ENCODE measurements at places on chromosomes 7 and 10.
A peak's percentile ranks its signal among the peaks of the same experiment; 100 is the strongest.

DNA sequence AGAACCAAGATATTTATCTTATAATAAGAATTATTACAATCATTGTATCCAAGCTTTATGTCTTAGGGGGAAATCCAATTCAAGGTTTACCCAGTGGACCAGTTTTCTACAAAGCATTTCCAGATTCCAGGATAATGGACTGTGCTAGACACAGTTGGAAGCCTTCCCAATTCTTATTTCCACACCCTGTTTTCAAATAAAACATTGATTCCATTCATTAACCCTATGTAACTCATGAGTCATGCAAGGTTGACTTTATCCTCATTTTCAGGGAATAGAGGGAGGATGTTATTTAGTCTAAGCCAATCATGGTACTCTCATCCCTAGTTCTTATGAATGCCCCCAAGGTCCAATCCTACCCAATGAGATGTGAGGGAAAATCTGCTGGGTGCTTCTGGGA is 145.7 kb downstream of the RNLS start:
- DNase-seq: no peak

DNA sequence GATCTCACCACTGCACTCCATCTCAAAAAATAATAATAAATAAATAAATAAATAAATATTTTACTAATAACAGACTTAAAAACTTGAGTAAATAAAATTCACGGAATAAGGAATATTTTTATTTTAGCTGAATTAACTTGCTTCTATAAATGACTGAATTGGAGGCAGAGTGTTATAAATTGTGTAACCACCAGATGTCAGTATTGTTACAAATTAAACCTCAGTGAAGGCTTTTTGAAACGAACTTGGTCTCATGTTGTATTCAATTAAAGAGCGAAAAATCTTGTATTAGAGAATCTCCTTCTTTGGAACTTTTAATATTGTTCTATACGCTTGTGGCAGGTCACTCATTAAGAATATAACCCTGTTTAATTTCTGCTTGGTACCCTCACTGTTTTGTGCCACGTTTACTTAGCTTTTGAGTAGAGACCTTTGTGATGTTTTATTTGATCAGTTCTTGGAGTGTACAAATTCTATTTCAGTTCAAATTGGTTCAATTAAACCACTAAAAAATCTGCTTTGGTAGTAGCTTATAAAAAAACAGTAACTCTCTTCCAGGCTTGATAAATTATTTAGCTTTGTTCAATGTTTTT is 45.6 kb upstream of the SCIN start:
- DNase-seq: peak; percentile 76

DNA sequence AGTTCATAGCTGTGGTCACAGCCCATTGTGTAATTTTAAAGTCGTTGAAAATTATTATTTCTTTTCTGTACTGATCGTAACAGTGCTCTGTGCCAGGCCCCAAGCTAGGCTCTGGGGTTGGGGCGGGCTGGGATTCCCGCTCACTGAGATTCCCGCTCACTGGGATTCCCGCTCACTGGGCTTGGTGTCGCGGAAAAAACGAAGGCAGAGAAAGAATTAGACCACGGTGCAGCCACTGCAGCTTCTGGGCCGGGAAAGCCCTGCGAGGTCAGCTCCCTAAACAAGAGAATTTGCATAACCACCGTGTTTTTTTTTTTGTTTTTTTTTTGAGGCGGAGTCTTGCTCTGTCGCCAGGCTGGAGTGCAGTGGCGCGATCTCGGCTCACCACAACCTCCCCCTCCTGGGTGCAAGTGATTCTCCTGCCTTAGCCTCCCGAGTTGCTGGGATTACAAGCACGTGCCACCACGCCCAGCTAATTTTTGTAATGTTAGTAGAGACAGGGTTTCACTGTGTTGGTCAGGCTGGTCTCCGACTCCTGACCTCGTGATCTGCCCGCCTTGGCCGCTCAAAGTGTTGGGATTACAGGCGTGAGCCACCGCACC is 31.2 kb downstream of the FOXK1 start:
- no peak for DNase-seq

- peak; percentile 81 for DNase-seq
Measured at GRCh38 chr7:70647801-70648498, 484.0 kb upstream of the GALNT17 start.

GRCh38 chr10:99276848-99277486 is 41.3 kb upstream of the HPSE2 start:
- peak; percentile 10 for DNase-seq

DNA sequence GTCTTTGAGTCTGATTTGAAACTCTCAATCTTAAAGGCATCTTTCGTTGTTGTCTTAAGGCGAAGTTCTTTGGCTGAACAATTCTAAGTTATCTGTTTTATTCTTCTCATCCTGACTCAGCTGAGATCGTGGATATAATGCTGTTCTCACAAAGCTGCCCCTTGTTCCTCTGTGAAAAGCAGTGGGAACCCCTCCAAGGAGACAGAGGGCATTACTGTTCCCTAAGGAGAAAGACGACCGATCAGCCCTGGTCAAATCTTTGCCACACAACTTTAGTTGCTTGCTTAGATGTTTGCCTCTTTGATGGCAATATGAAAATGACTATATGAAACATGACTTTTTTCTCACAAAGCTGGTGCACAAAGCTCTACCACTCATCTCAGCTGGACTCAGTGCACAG is 1016.7 kb downstream of the REEP3 start:
- no peak for DNase-seq

DNA sequence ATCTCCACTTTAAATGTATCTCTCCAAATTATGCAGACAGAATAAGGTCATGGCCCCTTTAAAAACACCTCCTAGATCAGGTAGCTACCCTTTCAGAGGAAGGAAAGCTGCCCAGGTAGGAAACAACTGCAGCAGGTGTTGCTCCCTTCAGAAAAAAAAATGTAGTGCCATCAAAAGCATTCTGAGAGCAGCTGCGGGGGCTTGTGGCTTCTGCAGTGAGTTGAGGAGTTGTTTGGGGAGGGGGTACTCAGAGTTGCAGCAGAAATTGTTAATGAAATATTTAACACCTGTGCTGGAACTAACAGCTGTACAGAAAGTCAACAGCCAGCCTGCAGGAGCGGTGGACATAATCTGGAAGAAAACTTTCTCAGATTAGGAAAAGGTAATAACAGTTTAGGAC is 24.0 kb downstream of the CDHR3 start:
- no peak for DNase-seq

GRCh38 chr7:114789871-114790311 is 132.0 kb upstream of the MDFIC start:
- DNase-seq: no peak

- DNase-seq: peak; percentile 96
Measured at GRCh38 chr7:38369816-38370493, 96.5 kb upstream of the TARP start.

- peak; percentile 83 for DNase-seq
Measured at GRCh38 chr7:78020136-78020873, 221.7 kb downstream of the PHTF2 start.

DNA sequence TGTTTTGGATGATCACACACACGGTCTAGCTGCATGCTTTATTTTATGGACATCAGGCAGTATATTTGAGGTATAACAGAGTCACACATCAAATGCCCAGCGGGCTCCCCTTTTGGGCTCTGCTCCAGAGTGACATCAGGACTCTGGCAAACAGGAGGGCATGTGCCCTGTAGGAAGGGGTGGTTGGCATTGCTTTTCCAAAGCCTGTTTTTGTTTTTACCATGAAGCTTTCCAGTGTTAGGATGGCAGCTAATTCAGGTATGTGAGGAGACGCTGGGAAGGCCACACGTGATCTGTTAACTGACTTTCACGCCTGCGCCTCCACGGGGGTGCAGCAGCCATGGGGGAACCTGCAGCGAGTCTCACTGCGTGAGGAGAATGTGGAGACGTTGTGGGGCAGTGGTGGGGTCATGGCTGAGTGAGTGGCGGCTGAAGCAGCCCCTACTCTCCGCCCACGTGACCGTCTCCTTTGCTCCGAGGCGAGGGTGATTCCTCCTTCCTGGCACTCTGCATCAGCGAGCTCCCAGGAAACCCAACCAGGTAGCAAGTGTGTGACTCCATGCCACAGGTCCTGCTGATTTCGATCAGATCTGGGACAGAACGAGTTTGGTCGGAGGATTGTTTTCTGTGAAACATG is 117.7 kb downstream of the ANKRD61 start:
- DNase-seq: no peak

- no peak for DNase-seq
Measured at GRCh38 chr7:22049766-22050500, 104.2 kb upstream of the CDCA7L start.

GRCh38 chr10:100827819-100828737 is 82.7 kb downstream of the PAX2 start:
- no peak for DNase-seq

- DNase-seq: no peak
Measured at GRCh38 chr7:71311576-71311975, 179.6 kb downstream of the GALNT17 start.

GRCh38 chr10:97393034-97393573 is 8.0 kb downstream of the RRP12 start:
- DNase-seq: no peak

- no peak for DNase-seq
Measured at GRCh38 chr7:46847126-46847525, 734.8 kb downstream of the TNS3 start.

DNA sequence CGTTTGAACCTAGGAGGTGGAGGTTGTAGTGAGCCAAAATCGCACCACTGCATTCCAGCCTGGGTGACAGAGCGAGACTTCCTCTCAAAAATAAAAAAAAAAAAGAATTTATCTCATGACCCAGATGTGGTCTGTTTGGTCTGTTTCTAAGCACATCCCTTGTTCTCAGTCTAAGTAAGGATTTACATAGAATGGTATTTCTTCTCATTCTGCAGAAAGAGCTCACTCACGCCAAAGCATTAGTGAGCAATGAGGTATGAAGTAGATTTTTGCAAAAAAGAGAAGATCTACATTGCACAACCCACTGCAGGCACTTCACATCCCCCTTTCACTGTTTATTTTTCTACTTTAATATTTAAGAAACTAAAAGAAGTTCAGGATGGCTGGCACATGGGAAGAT is 76.5 kb upstream of the FGL2 start:
- DNase-seq: peak; percentile 50

DNA sequence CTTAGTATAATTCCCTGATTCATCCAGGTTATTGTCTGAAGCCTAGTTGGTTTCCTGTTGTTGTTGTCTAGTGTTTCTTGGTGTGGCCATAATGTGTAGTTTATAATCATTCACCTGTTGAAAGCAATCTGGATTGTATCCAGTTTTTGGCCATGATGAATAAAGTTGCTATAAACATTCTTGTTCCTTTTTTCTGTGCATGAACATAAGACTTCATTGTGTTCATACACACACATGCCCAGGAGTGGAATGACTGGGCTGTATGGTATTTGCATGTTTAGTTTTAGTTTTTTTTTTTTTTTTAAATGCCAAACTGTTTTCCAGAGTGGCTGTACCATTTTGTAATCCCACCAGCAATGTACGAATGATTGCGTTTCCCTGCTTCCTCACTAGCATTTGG is 349.8 kb downstream of the SDK1 start:
- peak; percentile 63 for DNase-seq

DNA sequence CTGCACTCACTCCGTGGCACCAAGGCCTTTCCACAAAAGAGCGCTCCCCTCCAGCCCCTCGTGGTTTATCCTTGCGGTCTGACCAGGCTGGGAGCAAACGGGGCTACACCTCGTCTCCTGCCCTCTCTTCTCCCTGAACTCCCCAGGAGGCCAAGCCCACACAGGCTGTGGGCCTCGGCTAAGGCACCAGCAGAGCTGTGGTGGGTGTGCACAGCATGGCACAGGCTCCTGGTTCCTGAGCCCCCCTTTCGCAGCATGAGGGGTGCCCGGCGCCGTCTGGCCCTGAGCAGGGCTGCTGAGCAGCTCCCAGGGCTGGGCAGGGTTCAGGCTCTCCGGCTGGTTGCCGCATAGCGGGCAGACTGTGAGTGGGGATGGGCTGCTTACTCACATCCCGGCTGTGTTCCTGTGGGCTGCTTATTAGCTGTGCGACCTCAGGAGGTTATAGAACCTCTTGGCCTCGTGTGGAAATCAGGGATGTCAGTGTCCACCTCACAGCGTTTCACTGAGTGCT is 90.4 kb downstream of the ZMIZ1 start:
- no peak for DNase-seq

DNA sequence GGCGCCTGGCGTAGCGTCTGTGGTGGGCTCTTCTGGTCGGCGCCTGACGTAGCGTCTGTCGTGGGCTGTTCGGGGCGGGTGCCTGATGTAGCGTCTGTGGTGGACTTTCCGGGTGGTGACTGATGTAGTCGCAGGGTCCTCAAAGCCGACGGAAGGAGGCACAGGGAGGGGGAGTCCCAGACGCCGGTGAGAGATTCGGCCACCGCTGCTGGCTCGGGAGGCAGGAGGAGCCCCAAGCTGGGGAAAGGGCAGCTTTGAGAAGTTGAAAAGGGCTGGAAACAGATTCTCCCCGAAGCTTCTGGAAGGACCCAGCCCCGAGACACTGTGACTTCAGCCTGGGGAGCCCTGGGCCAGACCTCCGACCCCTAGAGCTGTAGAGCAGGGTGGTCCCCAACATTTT is 105.7 kb downstream of the DNAJB6 start:
- no peak for DNase-seq

DNA sequence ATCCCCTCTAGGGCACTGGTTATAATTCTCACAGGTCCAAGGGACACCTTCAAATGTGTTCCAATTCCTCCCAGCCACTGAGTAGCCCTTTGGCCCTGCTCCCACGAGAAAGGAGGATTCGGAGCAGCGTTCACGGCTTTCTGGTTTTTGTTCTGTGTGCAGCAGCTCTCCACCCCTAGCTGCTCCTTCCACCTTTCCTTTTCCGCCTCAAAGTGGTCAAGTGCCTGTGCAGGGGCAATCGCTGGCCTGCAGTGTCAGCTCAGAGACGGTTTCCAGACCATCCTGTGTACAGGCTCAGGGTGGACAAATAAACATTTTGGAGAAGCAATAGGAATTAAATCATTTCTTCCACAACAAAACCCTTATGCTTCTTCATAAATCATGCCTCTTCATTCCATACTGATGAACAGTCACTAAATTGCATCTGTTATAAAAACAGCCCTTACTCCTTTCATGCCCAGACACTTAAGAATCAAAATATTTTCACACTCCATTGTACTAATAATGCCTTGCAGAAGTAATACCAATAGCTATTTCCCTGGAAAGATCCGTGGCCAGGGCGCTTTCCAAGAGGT is 1.1 kb downstream of the KIAA1549 start:
- DNase-seq: no peak

Data from H4 (cell line).